ENCODE measurements at places on chromosomes 6 and 20.

DNA sequence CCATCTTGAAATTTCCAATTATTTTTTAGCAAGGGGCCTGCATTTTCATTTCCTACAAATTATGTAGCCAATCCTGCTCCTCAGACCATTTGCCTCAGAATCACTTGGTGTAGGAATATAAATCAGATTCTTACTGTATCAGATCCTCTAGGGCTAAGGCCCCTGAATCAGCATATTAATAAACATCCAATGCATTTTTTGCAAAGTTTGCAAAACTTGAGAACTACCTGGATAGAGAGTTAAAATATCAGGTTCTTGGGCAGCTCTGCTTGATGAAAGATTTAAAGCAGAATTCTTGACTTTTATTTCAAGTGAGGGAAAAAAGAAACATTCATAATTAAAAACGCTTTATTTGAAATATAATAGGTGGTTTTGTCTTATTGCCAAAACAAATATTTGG is 82.2 kb upstream of the MAN1A1 start:
- DNase-seq = no peak

GRCh38 chr6:152727507-152727906 is 23.1 kb upstream of the VIP start:
- no peak for DNase-seq

- DNase-seq = no peak
Measured at GRCh38 chr6:89866024-89866678, 28.1 kb upstream of the GJA10 start.

DNA sequence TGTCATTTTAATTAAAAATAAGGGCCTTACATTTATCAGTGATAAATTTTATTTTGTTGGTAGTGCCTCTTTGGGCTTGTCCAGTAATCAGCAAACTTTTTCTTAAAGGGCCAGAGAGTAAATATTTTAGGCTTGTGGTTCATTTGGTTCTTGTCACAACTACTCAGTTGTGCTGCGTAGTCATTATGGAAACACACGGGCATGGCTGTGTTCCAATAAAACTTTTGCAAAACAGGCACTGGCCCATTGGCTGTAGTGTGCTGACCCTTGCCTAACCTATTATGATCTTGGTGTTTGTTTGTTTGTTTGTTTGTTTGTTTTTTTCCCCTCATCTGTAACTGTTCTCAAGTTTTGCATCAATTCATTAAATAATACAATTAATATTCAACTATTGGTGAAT is 19.4 kb downstream of the TBPL1 start:
- no peak for DNase-seq

- DNase-seq = no peak
Measured at GRCh38 chr6:105791179-105791578, 295.0 kb upstream of the PRDM1 start.

DNA sequence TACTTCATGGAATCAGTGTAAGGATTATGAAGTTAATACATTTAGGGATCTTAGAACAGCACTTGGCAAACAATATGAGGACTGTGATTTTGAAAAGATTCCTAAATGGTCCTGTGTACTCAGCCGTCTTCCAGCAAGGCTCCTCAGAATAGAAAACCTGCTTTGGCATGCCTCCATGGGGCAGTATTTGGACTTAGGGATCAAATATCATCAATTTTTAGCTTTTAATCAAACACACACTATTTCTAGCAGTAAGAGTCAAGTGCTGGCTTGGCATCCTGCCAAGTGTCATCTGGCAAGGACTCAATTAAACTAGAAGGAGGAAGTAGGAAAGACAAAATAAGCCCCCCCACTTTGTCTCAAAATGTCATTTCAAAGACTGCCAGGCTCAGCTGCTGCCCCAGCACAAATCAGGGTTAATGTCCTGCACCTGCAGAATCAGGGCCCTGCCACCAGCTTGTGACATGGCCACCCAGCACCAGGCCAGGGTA is 40.8 kb downstream of the IYD start:
- peak; percentile 65 for DNase-seq

DNA sequence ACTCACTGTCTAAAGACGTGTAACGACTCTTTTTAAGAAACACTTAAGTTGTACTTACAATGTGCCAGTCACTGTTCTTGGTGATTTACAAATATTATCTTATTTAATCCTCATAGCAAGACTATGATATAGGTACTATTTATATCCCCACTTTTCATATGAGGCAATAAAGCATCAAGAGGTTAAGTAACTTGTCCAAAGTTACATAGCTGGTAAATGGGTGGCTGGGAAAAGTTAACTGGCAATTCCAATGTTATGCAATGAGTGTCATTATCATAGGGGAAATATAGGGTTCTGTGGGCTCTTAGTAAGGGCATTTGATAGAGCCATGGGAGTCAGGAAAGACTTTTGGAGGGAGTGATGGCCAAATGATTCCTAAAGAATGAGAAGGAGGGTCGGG is 21.4 kb upstream of the RIPOR2 start:
- DNase-seq = no peak

DNA sequence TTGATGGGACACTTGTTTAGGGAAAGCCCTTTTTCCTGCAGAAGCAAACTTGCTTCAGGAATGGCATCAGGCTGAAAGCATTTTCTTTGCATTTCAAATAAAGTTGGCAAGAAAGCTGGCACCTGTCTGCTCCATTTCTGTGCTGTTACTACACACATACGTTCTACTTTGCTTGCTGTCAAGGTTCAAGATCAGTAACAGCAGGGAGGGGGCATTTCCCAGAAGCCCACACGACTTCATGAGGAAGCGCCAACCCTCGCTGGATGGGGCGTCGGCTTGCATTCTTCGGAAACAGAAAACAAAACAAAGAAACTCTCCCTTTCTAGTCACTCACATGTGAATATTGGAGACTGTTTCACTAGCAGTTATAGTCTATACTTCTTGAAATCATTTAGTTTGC is 46.4 kb downstream of the AKAP12 start:
- DNase-seq = peak; percentile 66

- DNase-seq = no peak
Measured at GRCh38 chr6:150668900-150669302, 69.2 kb downstream of the PLEKHG1 start.

- DNase-seq = no peak
Measured at GRCh38 chr6:133919362-133919761, 30.4 kb downstream of the TCF21 start.

- no peak for DNase-seq
Measured at GRCh38 chr6:39068391-39068790, 19.8 kb downstream of the GLP1R start.

- no peak for DNase-seq
Measured at GRCh38 chr6:117613920-117614560, 11.7 kb upstream of the GOPC start.

GRCh38 chr6:159981071-159981402 is 12.2 kb downstream of the IGF2R start:
- DNase-seq = no peak

- no peak for DNase-seq
Measured at GRCh38 chr6:83431545-83432155, 799 bp upstream of the ME1 start.

GRCh38 chr6:165725201-165725600 is 62.2 kb upstream of the PDE10A start:
- DNase-seq = no peak

GRCh38 chr6:36102853-36103252 is 27.5 kb upstream of the MAPK13 start:
- DNase-seq = no peak

DNA sequence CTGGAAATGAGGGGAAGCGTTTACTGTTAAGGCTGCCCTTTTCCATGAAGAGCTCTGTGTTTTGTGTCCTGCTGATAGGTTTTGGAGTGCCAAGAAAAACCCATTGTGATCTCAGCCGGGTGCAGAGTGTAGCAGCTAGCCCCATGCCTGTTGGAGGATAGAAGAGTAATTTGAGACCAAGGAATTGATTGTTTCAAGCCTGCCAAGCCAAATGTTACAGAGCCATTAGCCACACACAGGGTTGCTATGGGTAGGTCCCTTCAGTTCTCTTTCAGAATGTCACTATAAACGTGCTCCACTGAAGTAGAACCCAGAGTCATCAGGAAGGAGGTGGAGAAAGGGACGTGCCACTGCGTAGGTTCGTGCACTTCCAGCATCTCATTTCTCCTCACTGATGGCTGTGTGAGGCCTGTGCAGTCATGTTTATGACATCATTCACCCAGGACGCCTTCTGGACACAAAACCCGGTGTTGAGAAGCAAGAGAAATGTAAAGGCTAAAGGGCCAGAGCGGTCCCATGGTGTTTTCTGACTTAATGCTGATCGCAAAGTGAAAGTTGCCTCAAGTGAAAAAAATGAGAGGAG is 6.6 kb downstream of the GMPR start:
- peak; percentile 93 for DNase-seq

GRCh38 chr6:153096792-153097191 is 34.3 kb downstream of the RGS17 start:
- DNase-seq = no peak

DNA sequence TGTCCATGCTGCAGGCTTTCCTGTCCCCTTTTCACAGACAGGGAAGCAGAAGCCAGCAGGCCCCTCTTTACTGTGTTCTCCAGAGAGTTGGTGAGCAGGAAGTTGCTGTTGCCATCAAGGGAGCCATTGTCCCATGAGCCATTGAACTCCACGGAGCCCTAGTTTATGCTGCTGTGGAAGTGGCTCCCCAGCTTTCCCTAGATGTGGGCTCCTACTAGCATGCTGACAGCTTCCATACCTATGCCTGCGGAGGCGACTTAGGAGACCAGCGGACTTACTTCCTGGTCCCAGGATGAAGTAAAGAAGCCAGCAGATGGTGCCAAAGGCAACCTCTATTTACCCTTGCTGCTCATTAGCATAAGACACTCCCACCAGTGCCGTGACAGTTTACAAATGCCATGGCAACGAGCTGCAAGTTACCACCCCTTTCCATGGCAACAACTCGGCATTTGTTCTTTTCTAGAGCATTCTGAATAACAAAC is 30.8 kb upstream of the FKBP1A start:
- DNase-seq = peak; percentile 53

DNA sequence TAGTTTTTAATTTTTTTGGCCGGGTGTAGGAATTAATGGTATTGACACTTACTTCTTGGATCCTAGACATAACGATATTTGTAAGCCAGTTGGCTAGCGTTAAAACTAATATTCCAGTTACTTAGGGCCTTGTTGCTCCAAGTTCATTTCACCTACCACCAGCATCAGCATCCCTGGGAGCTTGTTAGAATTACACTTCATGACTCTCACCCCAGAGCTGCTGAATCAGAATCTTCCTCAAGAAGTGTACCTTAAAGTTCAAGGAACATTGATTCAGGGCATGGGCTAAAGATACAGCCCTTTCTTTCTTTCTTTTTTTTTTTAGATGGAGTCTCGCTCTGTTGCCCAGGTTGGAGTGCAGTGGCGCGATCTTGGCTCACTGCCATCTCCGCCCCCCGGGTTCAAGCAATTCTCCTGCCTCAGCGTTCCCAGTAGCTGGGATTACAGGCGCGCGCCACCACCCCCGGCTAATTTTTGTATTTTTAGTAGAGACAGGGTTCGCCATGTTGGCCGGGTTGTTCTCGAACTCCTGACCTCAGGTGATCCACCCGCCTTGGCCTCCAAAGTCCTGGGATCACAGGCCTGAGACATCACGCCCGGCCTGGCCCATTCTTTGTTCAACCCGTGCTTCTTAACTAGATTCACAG is 1.1 kb downstream of the SLX4IP start:
- no peak for DNase-seq

DNA sequence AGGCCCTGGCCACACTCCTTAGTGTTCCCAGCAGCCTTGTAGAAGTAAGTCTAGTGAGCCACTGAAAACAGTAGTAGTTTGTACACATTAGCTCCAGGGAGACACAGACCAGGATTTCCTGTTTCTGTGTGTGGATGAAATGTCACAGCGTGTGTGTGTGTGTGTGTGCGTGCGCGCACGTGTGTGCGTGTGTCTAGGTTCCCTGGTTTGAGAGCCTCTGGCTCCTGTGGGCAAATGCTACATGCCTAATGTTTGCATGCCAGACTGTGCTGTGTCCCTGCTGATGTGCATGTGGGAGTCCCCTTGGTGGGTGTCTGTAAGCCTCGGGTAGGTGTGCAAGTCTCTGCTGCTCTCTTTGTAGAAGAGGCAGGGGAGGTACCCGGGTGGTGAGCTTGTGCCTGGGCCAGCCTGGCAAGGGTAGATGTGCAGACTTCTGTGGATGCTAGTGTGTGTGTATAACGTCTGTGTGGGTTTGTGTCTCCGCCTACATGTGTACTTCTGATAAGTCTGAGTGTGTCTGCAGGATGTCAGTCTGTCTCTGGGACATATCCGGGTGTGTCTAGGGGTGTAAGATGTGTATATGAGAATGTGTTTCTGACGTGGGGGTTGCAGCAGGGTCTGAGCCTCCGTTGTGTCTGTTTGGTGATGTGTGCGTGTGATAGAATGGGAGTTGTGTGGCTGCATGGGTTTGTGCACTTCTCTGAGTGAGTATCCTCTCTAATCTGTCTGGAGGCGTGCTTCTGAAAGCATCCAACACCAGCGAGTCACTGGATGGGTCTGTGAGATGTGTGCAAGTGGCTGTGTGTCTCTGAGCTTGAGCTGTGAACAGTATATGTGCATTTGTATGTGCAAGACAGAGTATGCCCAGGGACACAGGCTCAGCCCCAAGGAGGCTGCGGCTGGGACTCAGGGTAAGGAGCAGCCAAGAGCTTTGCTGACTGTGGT is 19.0 kb upstream of the TLDC2 start:
- DNase-seq = no peak

- no peak for DNase-seq
Measured at GRCh38 chr6:138115201-138115600, 8.0 kb upstream of the PERP start.

- DNase-seq = no peak
Measured at GRCh38 chr6:45522486-45522885, 144.8 kb upstream of the SUPT3H start.

DNA sequence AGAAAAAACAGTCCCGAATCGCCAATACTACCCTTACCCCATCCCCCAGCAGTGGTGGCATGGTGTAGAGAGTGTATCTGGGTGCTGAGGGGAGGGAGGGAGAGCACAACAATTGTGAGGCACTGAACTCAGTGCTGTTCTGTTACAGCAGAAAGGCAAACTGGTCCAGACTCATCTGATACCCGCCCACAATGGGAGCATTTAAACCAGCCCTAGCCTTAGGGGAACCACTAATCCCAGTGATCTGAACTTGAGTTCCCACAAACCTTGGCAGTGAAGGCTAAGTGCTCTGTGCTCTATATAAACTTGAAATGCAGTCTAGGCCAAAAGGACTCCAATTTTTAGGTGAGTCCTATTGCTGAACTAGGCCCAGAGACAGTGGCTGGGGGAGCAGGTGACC is 666.4 kb upstream of the PTCHD4 start:
- no peak for DNase-seq
